ENCODE measurements at places on chromosomes 6 and 20.

- no peak for DNase-seq
Observed at GRCh38 chr6:32188381-32189068, 1.5 kb downstream of the PBX2 start.

GRCh38 chr6:2998998-2999617 is 586 bp upstream of the NQO2 start:
- DNase-seq = peak; percentile 53

- no peak for DNase-seq
Observed at GRCh38 chr6:137692806-137693205, 174.3 kb upstream of the TNFAIP3 start.

DNA sequence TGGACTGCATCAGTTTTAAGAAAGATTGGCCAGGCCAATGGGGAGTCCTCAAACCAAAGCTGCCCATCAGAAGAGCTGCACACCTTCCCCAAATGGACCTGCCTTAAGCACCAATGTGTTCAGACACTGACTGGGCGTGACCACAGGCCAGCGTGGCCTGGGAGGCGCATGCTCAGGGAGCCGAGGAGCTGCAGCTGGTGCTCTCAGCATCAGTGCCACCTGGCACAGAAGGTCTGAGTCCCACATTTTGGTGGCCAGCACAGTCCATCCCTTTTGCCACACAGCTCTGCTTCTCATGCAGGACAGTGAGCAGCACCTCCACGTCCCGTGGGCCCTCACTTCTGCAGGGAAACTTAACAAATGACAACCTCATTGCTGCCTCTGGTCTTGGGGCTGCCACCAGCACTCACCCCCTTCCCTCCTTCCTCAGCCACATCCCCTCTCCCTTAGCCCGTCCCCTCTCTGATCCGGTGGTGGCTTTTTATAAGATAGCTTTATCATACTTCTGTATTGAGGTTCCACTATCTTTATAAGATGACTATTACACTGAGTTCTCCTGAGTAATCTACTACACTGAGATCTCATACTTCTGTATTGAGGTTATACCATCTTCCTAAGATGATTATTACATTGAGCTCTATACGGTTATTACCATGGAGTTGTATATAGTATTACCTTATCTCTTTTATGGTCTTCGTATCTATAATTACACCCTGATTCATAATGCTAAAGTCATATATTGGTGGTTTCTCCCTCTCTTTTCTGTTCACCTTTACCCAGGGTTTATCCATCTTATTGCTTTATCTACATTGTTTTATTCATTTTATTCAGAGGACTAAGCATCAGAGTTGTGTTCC is 109.1 kb downstream of the TOX2 start:
- no peak for DNase-seq

DNA sequence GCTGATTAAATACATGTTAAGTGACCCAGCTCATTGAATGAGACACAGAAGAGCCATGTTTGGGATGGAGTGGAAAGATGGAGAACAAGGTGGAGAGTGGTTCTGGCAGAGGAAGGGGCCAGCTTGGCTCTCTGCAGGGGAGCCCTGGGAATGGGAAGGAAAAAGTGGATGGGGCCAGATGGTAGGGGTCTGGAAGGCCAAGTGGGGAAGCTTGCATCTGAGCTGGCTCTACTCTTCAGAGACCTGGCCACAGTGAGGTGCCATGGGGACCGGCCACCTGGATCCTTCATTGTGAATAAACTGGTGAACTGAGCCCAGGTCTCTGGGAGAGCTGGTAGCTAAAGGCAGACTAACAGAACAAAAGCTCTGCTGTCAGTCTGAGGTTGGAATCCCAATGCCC is 48.9 kb upstream of the SIRPA start:
- DNase-seq = no peak

- no peak for DNase-seq
Observed at GRCh38 chr20:4708856-4709255, 12.9 kb upstream of the PRND start.

- DNase-seq = peak; percentile 76
Observed at GRCh38 chr20:23226612-23227265, 123.9 kb upstream of the NXT1 start.

GRCh38 chr6:104256646-104257045 is 603.1 kb downstream of the HACE1 start:
- no peak for DNase-seq

DNA sequence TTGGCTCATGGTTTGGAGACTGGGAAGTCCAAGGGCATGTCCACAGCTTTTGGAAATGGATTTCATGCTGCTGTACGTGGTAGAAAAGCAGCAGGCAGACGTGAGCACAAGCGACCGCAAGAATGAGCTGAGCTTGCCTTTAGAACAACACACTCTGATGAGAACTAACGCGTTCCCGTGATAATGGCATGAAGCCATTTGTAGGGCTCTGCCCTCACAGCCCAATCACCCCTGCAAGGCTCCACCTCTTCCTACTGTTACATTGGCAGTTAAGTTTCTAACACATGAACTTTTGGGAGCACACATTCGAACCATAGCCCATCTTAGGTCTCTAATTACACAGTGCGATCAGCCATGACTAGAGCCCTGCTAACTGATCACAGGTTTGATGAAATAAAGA is 107.5 kb upstream of the TMEM170B start:
- DNase-seq = no peak

GRCh38 chr6:122408702-122409458 is 9.4 kb downstream of the HSF2 start:
- DNase-seq = no peak

GRCh38 chr6:152089992-152090391 is 282.5 kb downstream of the ESR1 start:
- DNase-seq = peak; percentile 21

DNA sequence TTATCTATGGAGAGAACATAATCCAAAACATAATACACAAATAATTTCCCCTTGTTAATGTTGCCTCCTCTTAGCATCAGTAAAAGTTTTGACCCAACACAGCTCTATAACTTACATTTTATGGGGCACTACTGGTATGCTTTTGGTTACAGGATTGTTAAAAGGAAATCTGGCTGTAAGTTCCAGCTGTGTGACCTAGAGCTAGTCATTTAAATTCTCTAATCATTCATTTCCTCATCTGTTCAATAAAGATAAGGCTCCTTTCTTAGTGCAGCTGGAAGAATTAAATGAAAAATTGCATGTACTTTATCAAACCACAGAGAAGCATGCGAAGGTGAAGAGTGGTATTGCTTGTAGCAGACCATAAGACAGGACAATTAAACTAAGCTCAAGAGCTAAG is 4.6 kb downstream of the SLC17A2 start:
- no peak for DNase-seq

- no peak for DNase-seq
Observed at GRCh38 chr20:57653910-57654309, 33.7 kb upstream of the ZBP1 start.

GRCh38 chr6:4518506-4518905 is 257.7 kb upstream of the CDYL start:
- DNase-seq = no peak

DNA sequence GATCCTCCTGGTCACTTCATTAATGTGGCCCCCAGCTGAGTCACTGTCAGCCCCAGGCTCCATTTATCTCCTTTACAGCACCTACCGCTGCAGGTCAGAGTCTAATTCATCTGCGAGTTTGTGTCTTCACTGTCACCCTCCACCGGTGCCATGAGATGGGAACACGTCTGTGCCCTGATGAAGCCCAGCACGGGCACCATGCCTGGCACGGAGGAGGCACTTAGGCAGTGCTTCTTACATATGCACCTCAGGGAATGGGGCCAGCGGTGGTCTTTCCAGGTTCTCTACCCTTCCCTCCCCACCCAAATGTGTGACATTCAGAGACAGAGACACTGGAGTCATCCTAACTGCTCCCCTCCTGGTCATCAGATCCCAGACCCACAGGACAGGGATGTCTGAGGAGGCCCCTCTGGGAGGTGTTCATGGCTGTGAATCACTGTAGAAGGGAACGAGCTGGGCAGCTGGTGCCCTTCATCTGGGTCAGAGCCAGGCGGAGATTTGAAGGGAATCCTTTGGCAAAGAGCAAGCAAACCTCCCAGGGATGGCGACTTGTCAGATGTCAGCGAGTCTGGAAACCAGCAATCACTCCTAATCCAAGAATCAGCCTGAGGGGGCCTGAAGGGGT is 364.6 kb downstream of the PREX1 start:
- DNase-seq = no peak

- DNase-seq = no peak
Observed at GRCh38 chr20:60808003-60808672, 443.9 kb upstream of the CDH4 start.

DNA sequence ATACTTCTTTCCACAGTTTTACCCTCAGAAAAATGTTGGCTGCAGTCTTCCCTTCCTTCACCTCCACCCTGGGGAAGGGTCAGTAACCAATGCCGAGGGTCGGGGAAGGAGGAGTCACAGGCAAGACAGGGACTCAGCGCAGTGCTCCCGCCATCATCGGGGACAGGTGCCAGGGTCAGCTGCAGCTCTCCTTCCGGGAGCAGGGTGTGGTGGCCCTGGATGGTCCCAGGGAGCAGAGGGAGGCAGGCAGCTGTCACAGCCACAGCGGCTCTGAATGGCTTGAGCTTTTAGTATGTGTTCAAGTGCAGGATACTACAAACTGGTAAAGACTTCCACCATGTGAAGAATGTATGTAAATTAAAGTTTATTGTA is 26.0 kb upstream of the PI16 start:
- no peak for DNase-seq

DNA sequence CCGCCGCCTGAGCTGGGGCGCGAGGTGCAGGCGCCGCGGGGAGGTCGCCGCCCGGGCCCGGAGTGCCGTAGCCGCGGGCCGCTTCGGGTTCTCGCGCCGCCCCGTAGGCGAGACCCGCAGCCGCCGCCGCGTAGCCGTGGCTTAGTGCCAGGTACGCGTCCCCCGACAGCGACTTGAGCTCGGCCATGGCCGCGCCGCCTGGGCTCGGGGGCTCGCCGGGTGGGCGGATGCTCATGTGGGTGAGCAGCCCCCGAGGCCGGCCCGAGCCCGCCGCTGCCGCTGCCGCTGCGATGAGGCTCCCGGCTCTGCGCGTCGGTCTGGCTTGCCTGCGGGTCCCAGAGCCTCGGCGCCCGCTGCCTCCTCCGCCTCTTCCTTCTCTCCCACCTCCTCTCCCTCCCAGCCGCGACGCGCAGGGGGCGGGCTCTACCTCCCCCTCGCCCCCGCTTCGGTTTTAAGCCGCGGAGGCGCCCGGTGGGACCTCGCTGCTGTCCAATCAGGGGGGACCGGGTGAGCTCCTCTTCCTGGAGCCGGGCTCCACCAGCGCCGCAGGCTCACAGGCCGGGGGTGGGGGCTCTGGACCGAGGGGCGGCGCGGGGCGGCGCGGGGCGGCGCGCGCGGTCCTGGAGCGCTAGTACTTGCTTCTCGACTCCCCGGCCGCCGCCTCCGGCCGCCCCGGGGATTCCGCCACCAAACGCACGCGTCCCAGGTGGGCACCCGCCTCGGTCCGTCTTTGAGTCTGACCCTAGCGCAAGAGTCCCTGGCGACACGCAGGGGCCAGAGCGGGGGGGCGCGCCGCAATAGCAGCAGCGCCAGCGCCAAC is at the start of gene BHLHE23:
TSS of gene BHLHE23 (minus strand) at position 425 of the 820 bp plus-strand sequence. CDS start at position 235, 190 bp downstream.
- DNase-seq = no peak

DNA sequence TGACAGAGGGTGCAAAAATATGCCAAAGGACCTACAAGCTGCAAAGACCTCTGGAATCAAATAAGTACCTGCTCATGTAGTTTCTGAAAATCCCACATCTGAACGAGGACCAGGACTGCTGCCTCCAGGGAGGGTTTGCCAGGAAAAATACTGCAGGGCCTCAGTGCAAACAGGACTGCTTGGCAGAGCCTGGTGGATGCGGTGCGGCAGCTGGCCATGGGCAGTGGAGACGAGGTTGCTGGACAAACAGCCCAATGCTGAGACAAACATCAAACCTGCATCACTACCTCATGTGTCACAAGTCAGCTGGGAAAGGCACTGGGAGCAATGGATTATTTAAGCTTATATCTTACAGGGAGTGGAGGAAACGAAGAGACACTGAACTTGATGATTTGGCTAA is 238.8 kb downstream of the PAX1 start:
- no peak for DNase-seq

DNA sequence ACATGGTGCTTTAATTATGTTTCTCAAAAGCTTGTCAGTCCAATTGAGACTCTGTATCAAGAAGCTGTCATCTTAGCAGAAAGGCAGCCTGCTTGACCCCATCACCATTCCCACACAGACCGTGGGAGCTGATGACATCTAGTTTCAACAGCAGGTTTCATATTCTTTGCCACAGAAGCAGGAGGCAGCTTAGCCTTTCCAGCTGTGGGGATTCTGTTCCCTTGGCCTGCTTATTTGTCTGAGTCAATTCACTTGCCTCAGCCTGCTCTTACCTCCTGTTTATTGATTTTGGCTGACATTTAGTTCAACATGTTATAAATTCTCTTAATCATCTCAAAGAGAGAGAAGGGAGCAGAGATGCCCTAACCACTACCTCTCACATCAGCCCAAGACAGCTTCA is 527.7 kb downstream of the ADGRB3 start:
- DNase-seq = no peak

- DNase-seq = no peak
Observed at GRCh38 chr6:129488313-129488712, 221.7 kb downstream of the ARHGAP18 start.

- no peak for DNase-seq
Observed at GRCh38 chr6:324116-324728, 31.9 kb downstream of the DUSP22 start.

- DNase-seq = no peak
Observed at GRCh38 chr20:24332956-24333355, 136.5 kb upstream of the SYNDIG1 start.

- DNase-seq = no peak
Observed at GRCh38 chr6:42049948-42050296, 402 bp upstream of the TAF8 start.

DNA sequence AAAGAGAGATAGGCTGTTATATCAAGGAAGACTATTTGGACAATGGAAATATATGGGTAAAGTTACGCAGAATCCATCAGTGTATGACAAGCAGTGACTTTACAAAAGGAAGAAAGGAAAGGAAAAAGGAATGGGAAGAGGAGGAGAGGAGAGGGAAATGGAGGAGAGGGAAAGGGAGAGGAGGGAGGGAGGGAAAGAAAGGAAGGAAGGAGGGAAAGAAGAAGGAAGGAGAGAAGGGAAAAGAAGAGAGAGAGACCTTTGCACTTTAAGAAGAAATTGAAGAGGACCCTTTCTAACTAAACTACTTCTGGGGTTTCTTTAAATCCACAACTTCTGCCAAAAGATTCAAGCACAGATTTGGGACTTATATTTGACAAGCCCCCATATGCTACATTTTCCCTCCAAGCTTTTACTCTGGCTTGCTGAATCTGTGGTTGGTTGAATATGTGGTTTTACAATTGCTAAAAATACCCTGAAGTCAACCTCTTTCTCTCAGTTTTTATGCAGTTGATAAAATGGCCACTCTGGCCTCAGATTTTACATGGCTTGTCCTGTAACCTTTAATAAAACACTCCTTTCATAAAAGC is 120.8 kb upstream of the RAB32 start:
- no peak for DNase-seq

DNA sequence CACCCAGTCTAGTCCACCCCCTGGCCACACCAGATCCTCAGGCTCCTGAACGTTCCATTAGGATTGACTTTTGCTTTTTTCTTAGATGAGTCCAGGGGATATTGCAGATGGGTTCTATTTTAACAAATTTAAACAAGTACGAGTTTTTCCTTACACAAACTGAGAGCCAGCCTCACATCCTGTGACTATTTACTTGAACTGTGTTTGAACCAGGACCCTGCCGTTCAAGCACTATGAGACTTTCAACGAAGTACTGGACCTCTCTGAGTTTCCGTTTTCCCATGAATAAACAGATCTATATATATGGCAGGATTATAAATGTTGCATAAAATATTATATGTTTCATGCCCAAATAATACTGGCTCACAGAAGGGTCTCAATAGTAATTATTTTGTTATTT is 1.4 kb upstream of the METTL24 start:
- DNase-seq = no peak

GRCh38 chr20:57667388-57667787 is 42.4 kb downstream of the PMEPA1 start:
- no peak for DNase-seq
